NCI-H187 treated with DMSO at 0.1 percent for 48 hours (cell line): ENCODE measurements at places on chromosomes 16 and 17.

DNA sequence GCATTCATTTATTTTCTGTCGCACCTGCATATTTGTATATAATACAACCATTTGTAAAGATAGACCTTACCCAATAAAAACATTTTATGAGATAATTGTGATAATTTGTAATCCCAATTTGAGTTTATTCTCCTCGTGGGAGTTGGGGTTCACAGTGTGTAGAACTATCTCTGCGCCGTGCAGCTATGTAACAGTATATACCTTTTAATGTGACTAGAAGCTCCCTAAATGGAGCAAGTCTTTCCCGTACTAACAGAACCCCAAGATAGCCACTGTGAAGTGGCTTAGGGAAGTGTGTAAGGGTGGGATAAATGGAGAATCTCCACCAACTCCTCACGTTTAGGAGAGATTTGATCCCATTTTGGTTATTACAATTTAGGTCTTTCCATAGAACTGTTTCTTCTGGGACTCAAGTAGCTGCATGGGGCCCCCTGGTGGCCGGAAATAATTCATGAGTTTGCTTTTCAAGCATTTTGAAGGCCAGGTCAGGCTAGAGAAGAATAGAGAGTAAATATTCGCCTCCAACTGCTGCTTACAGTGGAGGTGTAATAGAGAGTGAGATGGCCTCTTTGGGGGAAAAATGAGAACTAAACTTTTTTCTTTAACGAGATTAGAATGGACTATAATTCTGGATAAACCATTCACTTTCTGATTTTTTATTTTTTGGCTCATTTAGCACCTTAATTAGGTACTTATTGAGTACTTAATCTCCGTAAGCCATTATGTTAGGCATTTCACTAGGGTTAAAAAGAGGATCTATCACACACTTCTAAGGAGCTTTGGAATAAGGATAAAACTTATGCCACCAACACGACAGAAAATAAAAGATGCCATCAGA is 4.5 kb downstream of the TMEM100 start:
- peak; percentile 7 for DNase-seq

DNA sequence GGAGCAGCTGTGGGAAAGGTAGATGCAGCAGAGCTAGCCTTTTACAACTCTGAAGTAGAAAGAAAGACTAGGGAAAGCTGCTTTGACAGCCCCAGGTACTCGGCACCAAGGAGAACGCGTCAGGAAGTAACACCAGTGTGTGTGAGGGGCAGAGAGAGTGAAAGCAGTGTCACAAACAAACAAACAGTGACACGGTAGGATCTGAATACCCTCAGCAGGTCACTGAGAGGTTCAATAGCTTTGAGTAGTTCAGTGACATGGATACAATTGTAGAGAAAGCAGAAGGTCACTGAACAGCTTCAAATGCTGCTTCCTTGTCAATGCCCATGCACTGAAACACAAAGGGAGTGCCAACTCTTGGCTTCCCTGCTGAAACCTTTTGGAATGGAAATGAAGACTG is 150.3 kb upstream of the C17orf78 start:
- no peak for DNase-seq

DNA sequence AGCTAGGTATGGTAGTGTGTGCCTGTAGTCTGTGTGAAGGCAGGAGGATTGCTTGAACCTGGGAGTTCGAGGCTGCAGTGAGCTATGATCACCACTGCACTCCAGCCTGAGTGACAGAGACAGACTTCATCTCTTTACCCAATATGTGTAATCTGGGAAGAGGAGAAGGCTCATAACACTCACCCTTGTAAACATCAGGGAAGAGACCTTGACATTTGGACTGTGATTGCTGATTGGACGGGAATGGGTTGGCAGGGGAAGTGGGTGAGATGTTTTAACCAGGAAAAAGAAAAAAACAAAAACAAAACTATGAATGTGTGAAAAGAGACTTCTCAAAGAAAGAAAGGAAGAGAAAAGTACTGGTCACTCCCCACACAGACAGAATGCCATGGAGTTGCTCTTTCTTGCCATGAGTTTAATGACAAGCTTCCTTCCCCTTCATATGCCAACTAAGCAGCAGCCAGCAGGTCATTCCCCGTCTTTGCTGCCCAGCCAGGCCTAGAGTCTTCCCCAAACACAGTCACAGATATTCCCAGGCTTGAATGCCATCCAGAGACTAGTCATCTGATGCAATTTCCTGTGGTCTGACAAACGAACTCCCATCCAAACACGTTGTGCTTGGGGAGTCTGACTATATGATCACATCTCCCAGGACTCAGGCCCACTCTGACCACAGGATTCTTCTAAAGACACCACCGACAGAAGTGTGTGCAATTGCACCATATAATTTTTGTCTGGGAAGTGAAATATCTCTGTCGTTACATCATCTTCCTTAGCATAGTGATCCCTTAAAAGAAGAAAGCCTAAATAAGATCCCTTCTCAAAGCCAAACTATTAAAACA is 3.6 kb upstream of the XAF1 start:
- DNase-seq = no peak

GRCh38 chr16:72877374-72878028 is 170.4 kb downstream of the ZFHX3 start:
- DNase-seq = no peak

DNA sequence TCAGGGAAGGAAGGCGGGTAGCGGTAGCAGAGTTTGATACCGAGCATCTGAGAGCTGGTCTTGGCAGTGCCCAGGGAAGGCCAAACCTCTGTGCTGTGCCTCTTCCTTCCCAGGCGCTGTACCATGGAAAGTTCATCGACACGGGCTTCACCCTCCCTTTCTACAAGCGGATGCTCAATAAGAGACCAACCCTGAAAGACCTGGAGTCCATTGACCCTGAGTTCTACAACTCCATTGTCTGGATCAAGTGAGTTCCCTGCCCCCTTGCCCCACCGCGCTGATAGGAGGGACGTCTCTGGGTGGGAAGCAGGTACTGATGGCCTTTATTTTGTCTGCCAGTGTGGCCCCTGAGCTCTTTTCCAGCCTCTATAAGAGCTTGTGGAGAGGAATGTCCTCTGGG is 15.4 kb upstream of the CLEC18A start:
- no peak for DNase-seq

DNA sequence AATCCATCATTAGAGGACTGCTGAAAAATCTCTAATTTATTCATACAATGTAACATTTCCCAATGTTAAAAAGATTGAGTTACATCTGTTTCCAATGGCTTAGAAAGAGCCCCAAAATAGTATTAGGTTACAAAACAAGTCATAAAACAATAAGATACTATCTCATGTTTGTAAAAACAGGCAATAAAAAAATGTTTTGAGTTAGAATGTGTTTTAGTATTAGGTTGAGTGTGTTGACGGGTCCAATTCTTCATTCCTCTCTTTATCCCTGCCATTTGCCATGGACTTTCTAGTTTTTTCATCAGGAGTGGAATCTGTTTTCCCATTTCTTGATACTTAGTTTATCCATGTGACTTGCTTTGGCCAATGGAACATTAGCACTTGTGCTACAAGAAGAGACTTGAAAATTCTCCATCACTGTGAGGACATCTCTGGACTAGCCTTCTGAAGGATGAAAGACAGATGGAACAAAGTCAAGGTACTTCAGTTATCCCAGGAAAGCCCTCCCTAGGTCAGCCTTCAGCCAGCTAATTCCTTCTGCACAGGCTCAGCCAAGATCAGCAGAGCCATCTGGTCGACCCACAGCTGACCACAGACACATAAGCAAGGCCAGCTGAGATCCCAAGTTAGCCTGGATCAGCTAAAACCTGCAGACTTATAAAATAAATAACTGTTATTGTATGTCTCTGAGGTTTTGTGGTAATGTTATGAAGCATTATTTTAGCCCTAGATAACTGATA is 83.3 kb downstream of the HS3ST3A1 start:
- DNase-seq = no peak

- DNase-seq = no peak
Observed at GRCh38 chr16:27852116-27852515, 211.4 kb downstream of the GSG1L start.

DNA sequence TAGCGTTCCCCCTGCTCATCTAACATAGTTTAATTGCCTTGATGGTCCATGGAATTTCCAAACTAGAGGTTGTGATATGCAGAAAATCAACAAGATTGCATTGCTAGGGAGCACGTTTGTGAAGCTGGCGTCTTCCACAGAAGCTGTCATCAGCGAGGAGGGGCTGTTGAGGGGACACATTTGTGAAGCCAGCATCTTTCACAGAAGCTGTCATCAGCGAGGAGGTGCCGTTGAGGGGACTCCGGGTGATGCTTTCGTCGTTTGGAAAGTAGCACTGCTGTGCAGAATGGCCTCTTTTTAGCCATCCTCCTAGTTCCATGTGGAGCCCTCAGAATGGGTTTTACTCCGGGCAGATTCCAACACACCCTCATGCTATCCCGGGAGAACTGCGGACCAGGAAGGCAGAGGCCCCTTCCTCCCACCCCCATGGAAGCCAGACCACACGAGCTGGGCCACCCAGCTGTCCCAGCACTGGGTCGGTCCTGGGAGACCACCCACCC is 119.6 kb upstream of the CHMP6 start:
- DNase-seq = no peak

- DNase-seq = no peak
Observed at GRCh38 chr16:79008036-79008868, 592.3 kb downstream of the MAF start.

DNA sequence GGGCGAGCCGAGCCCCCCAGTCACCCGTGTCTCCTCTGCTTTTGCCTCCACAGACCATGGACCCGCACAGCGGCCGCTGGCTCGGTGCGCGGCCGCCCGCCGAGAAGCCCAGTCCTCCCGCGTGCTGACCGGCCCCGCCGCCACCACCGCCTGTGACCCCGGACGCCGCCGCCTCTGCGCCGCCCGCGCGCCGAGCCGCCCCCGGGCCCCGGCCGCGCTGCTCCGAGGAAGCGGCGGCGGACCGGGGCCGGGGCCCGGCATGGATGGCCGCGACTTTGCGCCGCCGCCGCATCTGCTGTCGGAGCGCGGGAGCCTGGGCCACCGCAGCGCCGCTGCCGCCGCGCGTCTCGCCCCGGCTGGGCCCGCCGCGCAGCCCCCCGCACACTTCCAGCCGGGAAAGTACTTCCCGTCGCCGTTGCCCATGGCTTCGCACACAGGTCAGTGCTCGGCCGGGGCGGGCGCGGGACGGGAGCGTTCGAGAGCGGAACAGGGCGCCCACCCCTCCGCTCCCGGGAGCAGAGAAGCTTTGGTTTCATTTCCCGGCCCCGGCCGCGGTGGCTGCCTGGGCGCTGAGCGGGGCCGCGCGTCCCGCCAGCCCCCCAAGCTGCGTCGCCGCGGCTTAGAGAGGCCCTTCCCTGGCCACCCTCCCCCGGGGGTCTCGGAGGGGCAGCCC is 4.4 kb downstream of the BAHCC1 start:
- no peak for DNase-seq

GRCh38 chr17:42392692-42393415 is 4.6 kb upstream of the STAT3 start:
- DNase-seq = no peak

- no peak for DNase-seq
Observed at GRCh38 chr17:44914148-44914547, 1.2 kb downstream of the GFAP start.

DNA sequence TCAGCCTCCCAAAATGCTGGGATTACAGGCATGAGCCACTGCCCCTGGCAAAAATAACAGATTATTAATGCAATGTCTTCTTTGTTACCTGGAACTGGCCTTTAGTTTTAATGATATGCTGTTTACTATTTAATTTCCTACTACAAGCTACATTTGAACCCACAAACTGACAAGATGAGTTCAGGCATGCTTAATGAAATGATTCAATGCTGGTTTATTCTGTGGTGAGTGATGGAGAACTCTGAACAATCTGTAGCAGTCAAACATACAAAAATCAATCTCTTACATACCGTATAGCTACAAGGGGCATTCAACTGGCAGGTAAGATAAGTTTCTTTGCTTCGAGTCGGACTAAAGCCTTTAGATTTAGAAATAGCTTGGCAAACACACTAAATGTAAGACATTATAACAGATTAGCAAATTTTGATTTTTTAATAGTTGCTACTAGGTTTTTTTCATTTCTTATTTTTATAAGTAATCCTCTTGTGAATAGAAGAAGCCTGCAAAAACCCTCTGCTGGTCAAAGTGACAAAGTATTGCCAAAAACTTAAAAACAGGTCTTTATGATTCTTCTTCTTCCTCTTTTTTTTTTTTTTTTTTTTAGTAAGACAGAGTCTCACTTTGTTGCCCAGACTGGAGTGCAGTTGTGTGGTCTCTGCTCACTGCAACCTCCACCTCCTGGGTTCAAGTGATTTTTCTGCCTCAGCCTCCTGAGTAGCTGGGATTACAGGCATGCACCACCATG is 138.5 kb downstream of the SSH2 start:
- no peak for DNase-seq

DNA sequence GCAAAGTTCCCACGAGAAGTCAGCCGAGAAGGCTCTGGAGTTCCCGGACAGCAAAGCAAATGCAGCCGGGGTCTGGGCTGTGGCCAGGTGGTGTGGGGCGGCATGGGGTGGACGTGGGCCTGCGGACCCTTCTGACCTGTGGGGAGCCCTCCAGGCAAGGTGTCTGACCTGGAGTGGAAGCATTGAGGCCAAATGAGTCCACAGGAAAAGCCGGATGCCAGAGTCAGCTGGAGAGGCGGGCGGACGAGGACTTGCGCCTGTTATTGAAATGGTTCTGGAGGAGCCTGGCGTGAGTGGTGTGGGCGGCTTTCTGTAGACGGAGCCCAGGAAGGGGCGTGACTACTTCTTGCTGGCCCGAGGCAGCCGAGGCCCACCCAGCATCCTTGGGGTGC is 50.5 kb upstream of the ZNF750 start:
- DNase-seq = no peak

DNA sequence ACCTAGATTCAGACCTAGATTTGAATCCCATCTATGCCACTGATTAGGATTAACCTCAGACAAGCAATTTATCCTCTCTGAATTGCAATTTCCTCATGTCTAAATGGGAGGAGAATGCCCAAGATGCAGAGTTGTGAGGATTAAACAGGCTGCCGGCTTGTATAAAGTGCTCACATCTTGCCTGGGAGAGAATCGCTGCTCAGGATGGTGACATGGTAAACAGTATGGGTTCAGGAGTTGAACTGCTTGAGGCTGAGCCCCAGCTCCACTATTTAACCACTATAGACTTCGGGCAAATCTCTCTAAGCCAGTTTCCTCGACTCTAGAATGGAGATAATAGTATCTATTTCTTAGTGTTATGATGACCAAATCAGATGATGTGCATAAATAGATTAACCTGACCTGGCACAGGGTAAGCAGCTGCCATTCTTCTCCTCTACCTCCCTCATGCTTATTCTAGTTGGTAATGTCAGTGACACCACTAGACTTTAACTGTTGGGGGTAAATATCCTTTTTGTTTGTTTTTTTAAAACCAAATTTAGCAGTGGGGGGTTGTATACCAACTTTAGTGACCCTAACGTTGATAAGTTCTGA is 732 bp upstream of the RPL27 start:
- DNase-seq = no peak
